Activated CD8-positive, alpha-beta memory T cell treated with anti-CD3 and anti-CD28 coated beads for 48 hours (primary cell): ENCODE measurements at places on chromosomes 3 and 15.

DNA sequence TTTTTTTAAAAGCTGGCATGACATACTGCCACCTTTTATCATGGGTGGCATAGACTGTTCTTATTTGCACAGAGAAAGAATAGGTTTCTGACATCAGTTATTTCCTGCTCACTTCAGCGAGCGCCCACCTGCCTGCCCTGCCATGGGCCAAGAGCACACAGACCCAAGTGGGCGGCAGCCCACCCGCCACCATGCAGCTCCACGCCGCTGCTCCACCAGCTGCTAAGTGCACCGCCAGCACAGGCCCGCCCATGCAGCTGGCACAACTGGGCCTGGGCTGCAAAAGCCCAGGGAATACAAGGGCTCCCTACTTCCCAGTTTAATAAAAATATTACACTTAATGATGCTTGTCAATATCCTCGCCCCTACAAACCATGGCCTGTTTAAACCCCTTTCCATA is 15.4 kb downstream of the ZNF148 start:
- no peak for DNase-seq

DNA sequence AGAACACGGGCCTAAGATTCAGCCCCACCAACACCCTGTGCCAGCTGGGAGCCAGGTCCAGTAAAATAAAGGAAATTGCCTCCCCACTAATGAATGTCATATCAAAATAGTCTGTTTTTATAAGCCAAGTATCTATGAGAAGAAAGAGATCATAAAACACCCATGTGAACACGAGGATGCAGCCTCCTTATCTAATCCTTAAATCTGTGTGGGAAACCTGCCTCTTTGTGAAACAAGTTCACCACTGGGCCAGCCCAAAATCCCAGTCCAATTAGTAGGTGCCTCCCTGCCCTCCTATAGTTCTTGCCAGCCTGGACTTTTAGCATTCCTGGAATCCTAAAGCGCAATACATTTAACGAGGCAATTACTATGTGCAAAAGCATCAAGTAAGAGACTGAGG is 42.0 kb downstream of the SCAPER start:
- DNase-seq: no peak

DNA sequence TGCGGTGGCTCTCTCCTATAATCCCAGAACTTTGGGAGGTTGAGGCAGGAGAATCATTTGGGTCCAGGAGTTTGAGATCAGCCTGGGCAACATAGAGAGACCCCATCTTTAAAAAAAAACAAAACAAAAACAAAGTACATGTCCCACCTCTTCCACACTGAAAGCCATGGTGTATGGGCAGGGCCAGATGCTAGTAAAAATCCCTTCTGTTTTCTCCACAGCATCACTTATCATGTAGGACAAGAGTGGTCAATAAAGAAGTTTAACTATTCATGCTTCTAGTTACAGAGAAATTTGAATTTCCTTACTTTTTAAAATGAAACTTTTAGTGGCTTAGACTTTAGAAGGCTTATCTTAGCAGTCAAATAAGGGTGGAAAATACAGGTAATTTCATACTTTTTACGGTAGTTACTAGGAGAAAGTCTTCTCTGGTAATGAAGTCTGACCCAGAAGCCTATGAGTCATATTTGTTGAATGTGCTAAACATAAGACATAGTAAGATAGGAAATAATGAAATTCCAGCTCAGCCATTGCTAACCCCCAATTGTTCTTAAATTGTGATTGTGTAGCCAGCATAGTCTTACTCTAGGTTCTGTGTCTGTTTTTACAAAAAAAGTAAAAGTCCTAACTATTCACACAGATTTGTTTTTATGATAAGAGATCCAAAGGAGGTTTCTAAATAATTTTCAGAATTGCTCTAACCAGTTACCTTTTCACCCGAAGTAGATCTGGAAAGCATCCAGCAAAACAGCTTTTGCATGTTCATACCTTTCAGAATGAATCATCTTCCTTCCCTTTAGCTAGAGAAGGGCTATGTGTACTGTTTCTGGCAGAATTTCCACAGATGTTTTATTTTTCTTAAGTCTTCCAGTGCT is 16.4 kb upstream of the ZNF609 start:
- no peak for DNase-seq

- DNase-seq: no peak
Measured at GRCh38 chr3:11120091-11120805, 34.0 kb upstream of the HRH1 start.

- no peak for DNase-seq
Measured at GRCh38 chr3:1207904-1208303, 115.1 kb downstream of the CNTN6 start.

- DNase-seq: no peak
Measured at GRCh38 chr15:98174286-98174685, 213.8 kb downstream of the ARRDC4 start.

DNA sequence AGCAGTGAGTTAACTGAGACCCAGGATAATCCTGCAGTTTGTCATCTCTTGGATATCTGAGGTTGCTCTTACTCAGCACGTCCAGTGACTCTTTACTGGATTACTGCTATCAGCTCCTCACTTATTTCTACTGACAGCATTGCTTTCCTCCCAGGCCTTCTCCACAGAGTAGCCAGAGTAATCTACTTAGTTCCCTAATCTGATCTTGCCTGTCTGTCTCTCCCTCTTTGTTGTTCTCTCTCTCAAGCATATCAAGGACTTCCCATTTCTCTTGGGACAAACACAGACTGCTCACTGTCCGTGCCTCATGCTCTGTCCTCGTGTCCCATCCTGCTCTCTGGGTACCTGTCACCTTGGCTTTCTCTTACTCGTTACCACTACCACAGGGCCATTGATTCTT is 376.2 kb downstream of the FEZF2 start:
- no peak for DNase-seq
